ENCODE measurements at places on chromosomes 6 and 20.
A peak's percentile ranks its signal among the peaks of the same experiment; 100 is the strongest.

- DNase-seq: no peak
Measured at GRCh38 chr20:38806855-38807655, 1.6 kb downstream of the PPP1R16B start.

- no peak for DNase-seq
Measured at GRCh38 chr6:157265186-157265585, 58.1 kb downstream of the TMEM242 start.

DNA sequence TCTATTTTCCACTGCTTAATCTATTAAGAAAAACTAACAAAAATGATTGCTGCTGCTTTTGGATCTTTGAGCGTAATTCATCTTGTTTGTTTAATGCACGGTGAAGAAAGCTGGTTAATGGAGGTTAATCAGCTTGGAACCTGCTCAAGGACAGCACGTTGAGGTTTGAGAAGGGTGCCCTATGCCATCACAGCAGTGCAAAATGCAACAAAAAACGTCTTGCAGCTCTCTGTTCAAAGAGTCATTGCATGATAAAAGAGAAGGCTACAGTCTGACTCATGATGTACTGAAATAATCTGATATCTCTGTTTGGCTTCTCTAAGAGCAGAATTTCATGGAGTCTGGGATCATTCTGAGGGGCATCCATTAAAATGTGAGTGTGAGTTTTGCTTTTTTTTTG is 80.6 kb upstream of the PREP start:
- DNase-seq: no peak

GRCh38 chr6:142796571-142796970 is 148.4 kb downstream of the HIVEP2 start:
- peak; percentile 9 for DNase-seq

DNA sequence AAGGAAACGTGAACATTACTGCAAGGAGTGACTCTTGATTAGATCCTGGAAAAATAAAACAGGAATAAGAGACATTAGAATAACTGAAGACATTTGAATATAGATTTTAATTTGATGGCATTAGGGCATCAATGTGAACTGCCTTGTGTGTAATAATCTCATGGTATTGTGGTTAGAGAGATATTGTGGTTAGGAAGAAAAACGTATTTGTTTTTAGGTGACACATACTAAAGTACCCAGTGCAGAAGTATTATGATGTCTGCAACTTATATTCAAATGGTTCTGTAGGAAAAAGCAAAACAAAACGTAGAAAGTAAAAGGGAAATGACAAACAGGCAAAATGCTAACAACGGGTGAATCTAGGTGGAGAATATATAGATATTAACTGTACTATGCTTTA is 65.9 kb upstream of the OGFRL1 start:
- no peak for DNase-seq

DNA sequence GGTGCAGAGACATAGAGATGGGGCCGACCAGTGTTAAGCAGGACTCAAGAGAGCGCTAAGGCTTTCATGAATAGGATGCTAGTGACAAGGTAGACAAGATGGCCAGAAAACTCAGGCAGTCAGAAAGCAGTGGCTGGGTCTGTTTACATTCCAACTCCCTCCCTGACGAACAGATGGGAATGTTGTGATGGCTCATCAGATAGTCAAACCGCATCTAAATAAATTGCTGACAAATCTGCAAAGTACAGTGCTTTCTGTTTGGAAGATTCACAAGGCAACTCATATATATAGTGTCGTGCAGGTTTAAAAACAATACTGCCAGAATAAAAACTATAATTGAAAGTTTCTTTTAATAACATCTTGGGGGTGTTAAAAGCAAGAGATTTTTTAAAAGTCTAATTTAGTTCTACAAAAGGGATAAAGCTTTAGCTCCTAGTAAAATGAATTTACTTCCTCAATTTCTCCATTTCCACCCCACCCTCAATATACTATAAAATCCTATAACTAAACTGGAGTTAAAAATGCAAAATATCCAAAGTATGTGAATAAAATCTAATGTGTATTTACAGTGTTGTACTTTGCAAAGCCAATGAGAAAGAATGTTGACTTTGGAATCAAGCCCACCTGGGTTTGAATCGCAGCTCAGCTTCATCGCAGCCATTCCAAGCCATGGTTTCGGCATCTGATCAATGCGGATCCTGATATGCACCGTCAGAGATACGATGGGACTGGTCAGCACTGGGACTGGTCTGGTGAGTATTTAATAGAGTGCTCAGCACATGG is 247.3 kb upstream of the PDE10A start:
- no peak for DNase-seq

- DNase-seq: peak; percentile 8
Measured at GRCh38 chr20:10987651-10988383, 314.0 kb upstream of the JAG1 start.

All from NCI-H2107 (cell line).